Right renal pelvis (tissue), 4 donors: ENCODE measurements at places on chromosomes 7 and 10.

DNA sequence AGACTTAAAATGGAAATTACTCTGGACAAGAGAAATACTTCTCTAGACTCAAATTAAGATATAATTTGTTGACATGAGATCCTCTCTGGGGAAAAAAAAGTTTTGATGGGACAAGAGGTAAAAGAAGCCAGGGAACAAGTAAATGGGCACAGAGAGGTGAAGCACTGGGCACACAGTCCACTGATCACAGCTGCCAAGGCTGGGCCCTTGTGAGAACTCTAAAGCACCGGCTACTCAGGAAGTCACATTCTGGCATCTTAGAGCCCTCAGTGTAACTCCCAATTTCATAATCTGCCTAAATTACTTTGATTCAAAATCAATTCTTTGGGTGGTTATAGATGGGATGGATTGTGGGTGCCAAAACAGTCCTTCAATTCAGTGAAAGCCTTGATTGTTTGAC lies 123.2 kb upstream of the CACNA2D1 start:
- DNase-seq: no peak

DNA sequence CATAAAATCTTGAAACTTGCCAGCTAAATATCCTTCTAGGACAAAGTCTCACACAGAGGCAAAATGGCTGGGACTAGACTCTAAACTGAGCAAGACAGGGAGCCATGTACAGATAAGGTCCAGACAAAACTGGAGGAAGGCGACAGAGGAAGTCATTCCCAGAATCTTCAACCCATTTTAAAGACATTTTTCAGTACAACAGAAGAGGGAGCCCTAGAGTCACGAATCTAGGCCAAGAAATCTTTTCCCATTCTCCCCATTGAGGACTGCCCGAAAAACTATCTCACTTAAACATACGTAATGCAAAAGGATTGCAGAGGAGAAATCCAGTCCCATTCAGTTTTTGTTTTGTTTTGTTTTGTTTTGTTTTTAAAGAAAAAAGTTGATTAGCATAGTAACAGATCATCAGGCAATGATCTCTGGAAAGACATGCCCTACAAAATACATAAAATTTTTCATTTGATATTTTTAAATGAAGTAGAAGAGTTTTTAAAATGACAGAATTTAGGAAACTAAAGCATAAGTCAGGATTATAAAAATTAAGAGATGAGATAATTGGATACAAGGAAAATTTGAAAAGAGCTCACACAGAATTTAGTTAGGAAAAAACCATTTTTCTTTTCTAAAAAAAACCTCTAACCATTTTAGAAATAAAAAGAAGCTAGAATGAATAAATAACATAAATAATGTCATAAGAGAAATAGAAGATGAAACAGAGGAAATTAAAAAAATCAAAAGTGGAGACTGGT lies 16.9 kb upstream of the PRF1 start:
- DNase-seq: no peak

GRCh38 chr7:150787321-150788281 lies 12.6 kb downstream of the TMEM176B start:
- no peak for DNase-seq

- no peak for DNase-seq
Observed at GRCh38 chr10:87867453-87867852, 4.0 kb downstream of the PTEN start.
